ENCODE measurements at places on chromosomes 1 and 21.

GRCh38 chr21:44496564-44497550, 41.5 kb downstream of the LRRC3 start:
- no peak for DNase-seq

GRCh38 chr1:87325982-87326738, 2.5 kb upstream of the LMO4 start:
- DNase-seq: peak; percentile 70

- DNase-seq: no peak
Observed at GRCh38 chr21:42413093-42413492, 9.4 kb downstream of the UBASH3A start.

DNA sequence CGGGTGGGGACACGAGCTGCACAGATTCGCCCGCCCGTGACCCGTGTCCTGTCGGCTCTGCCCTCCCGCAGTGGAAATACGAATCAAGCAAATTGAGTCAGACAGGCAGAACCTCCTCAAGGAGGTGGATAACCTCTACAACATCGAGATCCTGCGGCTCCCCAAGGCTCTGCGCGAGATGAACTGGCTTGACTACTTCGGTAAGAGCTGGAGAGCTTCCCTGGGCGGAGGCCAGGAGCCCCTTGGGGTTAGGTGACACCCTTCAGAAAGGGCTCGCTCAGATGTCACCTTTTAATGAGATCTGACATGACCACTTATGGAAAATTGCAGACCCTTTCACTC, 489 bp downstream of the CDCA8 start:
- DNase-seq: no peak

GRCh38 chr1:44684525-44684924, 10.0 kb downstream of the ARMH1 start:
- DNase-seq: peak; percentile 16

GRCh38 chr1:111399792-111400610, 27.5 kb downstream of the OVGP1 start:
- peak; percentile 22 for DNase-seq

DNA sequence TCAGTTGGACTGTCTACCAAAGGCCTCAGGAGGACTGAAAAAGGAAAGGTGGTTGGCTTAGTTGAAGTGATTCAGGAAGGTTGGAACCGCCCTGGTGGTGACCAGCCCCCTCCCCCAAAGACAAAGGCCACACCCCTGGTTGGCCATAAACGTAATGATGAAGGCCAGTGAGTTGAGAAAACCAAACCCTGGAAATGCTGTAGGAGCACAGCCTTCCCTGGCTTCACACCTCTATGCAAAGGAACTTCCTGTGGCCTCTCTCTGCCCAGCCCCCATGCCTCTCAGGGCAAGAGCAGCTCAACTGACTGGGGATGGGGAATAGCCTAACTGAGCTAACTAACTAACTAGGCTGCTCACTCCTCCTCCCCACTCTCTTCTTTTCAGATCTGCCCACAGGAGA, 90.4 kb downstream of the NPHP4 start:
- DNase-seq: no peak

DNA sequence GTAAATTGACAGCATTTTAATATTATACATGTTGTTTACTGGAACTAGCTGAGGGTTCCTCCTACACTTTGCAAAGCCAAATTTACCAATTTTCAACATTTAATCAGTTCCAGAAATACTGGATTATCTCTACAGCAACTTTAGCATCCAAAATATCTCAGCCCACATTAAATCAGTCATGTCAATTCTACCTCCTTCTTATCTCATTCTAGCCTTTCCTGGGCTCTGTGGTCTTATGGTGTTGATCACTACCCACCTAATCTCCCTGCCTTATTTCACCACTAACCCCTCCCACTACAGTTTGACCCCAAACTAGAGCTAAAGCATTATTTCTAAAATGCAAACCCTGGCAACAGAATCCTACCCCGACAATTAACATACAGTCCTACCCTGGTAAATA, 3.3 kb downstream of the OMA1 start:
- no peak for DNase-seq

- DNase-seq: no peak
Observed at GRCh38 chr1:223543560-223543959, 121.9 kb downstream of the CAPN8 start.

DNA sequence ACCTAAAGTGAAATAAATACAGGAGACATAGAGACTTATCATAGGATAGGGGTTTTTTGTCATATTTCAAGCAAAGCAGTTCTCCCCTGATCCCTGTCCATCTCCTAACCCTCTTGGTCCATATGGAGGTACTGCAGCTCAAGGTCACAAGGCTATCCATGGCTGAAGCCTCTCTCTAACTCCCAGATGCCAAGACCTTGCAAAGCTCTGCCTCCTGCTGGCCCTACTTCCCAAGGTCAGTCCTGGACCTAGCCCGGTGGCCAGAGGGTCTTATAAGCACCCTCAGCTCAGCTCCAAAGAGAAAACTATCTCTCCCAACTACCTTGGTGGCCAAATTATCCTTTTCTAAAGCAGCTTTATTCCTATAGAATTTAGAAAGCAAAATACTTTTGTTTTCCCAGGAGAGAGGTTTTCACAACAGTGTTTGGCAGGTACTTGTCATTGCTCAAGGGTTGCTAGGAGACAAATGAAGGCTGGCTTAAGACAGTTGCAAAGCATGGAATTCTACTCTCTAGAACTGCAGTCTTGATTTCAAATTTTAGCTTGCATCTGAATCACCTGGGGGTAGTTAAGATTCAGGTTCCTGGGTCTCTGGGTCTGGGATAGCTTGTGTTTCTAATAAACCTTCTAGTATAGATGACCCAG, 121.5 kb downstream of the XCL2 start:
- DNase-seq: no peak

GRCh38 chr1:210384625-210385024, 55.9 kb downstream of the HHAT start:
- DNase-seq: no peak

DNA sequence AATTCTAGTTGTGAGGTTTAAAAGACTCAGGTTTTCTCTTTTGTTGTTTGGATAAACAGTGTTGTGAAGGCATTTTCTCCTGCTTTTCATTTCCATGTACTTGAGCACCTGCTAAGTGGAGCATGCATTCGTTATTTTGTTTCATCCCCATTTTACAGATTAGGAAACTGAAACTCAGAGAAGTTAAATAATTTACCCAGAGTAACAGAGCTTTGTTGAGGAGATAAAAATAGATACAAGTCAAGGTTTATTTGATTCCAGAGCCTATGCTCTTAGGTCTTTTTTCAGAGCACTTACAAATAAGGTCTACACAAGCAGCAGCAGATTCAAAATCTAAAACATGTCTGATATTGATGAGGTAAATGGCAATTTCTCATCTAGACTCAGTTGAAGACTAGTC, 254.7 kb upstream of the PTBP2 start:
- no peak for DNase-seq

- peak; percentile 77 for DNase-seq
Observed at GRCh38 chr21:14482165-14482564, 64.0 kb downstream of the SAMSN1 start.

DNA sequence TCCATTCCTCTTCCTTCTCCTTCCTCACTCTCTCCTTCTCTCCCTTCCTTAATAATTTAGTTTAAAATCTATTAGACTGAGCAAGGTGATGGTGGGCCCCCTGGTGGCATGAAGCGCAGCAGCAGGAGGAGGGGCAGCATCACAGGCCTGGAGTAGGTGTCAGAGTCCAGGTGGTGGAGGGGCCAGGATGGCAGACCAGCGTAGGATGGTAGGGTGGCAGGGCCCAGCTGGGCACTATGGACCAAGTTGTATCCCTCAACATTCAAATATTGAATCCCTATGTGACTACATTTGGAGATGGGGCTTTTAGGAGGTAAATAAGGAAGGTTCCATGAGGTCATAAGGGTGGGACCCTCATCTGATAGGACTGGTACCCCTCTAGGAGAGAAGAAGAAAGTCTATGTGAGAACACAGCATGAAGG, 61.0 kb downstream of the WDR4 start:
- peak; percentile 21 for DNase-seq

DNA sequence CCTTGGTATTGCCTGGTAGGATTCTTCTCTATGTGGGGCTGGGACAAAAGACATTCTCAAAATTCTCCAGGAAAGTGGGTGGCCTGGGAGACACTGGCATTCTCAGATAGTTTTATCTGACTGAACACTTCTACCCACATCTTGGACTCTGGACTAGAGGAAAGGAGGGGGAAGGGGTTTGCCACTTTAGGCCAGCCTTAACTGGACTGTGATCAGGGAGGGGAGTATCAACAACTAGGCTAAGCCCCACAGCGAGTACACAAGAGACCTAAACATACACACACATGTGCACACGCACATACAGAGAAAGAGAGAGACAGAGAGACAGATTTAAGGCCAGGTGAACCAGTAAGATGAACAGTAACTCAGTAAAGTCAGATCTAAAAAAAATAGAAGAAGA, 1.2 kb upstream of the SEMA6C start:
- no peak for DNase-seq

DNA sequence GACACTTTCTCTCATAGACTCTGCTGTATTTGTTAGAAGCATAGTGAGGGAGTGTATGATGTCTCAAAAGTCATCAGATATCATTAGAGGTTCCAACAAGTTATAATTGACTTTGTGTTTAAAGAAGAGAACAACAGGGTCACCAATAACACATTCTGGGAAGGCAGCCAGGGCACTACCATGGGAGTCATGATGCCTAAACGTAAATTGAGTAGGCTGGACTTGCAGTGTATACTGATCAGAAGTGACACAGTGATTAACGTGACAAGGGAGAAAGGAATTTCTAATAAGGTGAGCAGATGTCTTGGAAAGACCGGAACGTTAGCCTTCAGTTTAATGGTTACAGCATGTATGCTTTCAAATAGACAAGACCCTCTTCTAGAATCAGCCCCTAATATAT, 973.2 kb downstream of the NCAM2 start:
- DNase-seq: no peak

DNA sequence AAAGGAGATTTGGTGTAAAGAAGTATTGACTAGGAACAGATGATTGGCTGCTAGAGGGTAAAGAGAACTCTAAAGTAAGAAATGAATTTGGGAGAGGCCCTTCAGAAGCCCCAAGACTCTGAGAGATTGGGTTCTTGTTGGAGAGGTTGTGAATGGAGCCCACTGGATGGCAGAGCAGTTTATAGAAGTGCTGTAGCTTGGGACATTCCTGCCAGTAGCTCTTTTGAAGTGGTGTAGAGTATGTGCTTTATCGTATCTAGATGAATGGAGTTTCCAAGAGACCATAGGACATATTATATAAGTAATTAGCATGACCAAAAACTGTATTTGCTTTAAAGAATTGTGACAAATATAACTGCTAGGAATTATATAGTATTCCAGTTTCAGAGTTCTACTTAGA, 21.3 kb downstream of the USP25 start:
- no peak for DNase-seq

DNA sequence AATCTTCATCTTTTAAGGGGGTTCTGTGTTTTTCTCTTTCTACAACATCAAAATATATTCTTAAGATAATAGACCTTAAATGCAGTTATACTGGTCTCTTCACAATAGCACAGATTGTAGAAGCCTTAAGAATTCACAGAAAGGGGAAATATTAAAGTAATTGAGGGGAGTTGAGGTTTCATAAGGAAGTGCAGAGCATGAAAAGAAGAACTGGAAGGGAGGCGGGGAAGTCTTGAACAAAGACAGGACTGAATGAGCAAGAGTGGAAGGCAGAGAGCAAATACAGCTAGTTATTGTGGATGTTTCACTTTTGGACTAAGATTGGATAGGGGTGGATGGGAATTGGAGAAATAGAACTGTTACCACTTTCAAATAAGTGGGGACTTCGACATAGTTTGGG, 67.7 kb downstream of the PTGER3 start:
- peak; percentile 63 for DNase-seq

DNA sequence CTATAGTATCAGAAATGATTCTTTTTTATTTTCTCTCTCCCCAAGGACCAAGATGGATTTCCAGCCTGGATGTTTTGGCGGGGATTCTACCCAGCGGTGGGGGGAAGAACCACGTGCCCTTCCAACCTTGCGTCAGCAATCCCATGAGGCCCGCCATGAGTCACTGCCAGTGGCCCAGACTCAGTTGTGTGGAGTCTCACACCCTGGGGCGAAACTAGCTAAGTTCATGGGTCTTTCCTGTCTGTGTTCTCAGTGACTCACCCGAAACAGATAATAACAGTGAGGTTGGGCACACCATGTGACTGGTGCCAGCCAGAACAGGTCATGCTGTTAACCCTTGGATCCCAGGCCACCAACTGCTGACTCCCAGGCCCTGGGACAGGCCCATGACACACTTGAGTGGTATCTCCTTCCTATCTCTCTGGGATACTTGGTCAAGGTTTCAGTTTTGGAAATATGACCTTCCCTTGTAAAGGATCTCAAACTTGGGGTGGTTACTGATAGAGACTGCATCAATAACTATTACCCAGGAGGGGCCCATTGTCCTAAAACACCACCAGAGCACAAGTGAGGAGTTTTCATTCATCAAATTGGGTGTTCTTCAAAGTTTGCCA, 98.0 kb upstream of the DUSP10 start:
- DNase-seq: peak; percentile 54

DNA sequence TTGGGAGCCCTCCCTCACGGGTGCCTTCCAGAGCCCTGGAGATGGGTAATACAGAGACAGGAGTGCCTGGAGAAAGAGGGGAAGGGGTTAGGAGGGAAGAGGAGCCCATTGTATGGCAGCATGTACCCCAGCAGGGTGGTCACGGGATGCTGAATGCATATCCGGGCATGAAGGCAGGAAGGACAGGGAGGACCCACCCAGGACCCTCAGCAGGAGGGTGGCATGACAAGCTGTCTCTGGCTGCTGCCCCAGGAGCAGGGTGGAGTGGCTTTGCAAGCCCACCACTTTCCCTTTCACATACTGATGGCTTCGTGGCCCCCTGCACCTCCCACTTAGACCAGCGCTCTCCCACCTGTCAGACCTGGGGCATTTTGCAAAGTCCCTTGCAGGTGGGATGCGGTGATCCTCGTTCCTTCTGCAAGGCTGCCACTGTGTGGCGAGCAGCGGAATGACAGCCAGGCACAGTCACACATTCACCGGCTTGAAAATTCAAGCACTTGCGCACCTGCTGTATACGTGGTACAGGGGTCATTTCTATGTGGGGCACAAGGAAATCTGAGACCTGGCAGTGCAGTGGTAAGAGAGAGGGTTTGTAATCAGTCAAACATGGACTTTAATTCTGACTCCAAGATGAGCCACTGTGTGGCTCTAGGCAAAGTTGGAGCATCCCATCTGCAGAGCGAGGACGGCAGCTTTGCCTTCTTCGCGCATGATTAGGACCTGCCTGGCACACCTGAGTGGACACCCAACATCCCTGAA, 53.2 kb upstream of the TMEM51 start:
- peak; percentile 16 for DNase-seq

DNA sequence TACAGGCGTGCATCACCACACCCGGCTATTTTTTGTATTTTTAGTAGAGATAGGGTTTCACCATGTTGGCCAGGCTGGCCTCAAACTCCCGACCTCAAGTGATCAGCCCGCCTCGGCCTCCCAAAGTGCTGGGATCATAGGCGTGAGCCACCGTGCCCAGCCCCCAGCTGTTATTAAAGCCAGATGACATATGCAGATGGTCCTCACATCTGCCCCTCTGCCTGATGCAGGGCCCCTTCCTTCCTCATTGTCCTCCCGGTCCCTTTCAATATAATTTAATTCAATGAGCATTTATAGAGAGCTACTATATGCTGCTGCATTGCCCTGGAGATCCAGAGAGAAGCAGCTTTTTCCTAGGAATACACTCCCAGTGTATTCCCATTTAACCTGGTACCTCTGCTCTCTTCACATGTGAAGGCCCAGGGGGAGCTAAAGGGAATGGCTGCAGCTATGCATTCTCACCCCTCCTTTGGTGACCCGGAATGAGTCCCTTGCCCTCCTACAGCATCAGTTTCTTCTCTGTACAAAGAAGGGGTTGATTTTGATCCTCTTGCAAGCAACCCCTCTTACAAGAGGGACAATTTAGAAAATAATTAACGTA, 55.6 kb downstream of the L1TD1 start:
- DNase-seq: no peak

Measured in inflammatory macrophage treated with lipopolysaccharide for 1 hour (primary cell).